T-helper 2 cell treated with Interferon-gamma antibody and Interleukin-4, amounts not matched to agents 5 μg/mL and 100 μg/mL, for 36 hours (primary cell): ENCODE measurements at places on chromosomes 7 and 10.

DNA sequence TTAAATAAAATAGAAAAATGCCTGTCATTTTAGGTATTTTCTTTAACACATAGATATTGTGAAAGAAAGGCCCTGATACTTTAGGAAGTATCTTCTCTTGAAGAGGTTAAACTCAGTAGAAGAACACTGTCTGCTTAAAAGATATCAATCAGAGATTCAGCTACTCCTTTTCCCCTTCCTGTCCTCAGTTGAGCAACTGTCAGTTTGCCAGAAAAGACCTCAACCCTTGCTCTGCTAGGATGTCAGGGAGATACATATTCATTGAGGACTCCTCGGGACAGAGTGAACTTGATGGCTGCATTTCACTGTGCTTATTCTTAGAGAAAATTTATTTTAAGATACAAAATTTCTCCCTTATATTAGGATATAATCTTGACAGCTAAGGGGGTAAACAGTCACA is 173.6 kb upstream of the CACNA2D1 start:
- no peak for DNase-seq

DNA sequence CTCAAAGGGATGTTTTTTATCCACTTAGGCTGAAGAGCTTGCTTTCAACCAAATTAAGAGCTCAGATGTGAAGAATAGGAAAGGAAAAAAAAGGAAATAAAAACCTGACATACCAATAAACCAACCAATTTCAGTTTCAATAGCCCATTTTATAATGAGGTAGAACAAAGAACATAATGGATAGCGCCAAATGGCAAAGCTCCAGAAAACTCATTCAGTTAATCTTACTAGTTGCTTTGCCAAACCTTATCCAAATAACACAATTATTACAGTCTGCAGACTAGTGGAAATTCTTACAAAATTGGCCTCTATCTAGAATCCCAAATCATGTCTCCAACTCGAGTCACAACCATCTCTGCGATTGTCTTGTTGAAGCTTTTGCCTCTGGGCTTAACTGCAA is 337.0 kb downstream of the CRPPA start:
- no peak for DNase-seq

DNA sequence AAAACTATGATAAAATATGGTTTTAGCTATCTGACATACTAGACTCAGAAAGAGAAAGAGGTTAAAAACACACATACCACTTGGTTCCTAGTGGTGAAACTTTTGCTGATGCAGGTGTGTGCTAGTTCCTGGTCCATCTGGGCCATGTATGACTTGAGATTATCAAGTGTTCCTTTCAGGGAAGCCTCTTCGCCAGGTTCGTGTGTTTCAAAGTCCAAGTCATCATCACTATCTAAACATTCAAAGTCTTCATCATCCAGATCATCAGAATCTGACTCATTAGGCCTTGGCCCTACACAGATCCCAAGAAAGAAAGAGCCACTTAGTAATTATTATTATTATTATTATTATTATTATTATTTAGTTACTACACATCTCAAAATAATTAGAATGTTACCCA is 26.4 kb downstream of the NUDT13 start:
- no peak for DNase-seq

DNA sequence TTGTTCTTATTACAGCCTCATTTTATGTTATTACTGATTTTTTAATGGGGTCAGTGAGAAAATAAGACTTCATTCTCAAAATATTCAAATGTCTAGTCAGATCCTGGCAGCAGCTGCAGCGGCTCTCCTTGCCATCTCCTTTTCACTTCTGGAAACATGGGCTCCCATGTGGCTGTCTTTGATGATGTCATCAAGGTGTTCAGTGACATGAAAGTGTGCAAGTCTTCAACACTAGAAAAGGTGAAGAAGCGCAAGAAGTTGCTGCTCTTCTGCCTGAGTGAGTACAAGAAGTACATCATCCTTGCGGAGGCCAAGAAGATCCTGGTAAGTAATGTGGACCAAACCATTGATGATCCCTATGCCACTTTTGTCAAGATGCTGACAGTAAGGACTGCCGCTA is 19.6 kb downstream of the KLLN start:
- no peak for DNase-seq

DNA sequence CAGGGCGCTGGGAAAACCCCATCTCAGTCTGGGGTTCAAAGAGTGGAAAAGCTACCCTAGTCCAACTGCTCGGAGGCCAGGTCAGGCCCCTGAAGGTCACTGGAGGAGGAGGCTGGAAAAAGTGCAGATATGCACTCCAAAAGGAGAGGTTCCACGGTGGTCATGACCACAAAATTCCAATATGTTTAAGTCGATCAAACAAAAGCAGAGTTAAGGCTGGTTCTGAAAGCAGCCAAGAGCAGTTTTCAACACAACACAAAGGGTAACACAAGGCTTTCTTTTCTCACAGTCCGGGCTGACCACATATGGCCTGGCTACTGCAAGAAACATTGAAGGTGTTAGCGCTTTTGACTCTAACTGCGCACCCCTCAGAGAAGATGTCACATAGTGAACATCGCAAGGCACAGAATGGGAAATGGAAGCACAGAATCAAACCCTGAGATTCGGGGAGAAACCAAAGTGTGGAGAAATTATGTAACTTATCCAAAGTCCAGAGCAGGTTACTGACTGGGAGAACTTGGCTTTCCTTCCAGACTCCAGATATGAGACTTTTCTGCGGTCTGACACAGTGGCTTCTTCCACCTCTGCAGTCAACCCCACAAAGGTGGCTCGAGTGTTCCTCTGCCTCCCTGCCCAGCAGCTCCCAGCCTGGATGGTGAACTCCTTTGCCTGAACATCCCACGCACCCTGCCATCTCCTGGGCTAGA is 1.3 kb upstream of the GRB10 start:
- DNase-seq = no peak

- DNase-seq = no peak
These were observed 9.1 kb downstream of the COL13A1 start for GRCh38 chr10:69810675-69811397.

- DNase-seq = peak; percentile 29
These were observed 10.9 kb downstream of the CDHR1 start for GRCh38 chr10:84205049-84205852.

DNA sequence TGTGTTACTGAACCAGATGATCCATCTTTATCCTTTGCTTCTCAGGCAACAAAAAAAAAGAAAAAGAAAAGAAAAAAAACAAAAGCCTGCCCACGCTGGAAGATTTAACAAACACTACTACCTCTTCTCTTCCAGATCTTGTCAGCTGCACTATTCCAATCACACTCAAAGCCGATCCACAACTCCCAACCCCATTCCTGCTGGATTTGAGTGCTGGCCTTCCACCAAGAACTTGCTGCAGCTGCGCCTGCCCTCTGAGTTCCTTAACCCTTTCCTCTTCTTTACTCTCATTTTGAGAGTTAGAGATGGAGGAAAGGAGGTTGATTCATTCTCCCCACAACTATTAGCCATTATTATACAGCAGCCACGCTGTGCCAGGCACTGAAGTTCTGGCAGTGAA is 16.0 kb upstream of the ITGA8 start:
- DNase-seq = no peak

DNA sequence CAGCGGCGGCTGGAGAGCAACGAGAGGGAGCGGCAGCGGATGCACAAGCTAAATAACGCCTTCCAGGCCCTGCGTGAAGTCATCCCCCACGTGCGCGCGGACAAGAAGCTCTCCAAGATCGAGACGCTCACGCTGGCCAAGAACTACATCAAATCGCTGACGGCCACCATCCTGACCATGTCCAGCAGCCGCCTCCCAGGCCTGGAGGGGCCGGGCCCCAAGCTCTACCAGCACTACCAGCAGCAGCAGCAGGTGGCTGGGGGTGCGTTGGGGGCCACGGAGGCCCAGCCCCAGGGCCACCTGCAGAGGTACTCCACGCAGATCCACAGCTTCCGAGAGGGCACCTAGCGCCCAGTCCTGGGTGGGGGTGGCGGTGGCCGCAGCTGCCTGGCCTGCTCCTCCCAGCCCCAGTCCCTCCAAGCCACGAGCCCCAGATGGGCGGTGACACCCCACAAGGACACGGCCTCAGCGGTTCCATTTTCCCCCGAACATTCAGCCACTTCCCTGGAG is 1.3 kb downstream of the BHLHA15 start:
- DNase-seq = no peak

- no peak for DNase-seq
These were observed 2.8 kb upstream of the DEPP1 start for GRCh38 chr10:44981172-44982113.

- no peak for DNase-seq
These were observed 317.8 kb downstream of the SH2D4B start for GRCh38 chr10:80855348-80855971.

DNA sequence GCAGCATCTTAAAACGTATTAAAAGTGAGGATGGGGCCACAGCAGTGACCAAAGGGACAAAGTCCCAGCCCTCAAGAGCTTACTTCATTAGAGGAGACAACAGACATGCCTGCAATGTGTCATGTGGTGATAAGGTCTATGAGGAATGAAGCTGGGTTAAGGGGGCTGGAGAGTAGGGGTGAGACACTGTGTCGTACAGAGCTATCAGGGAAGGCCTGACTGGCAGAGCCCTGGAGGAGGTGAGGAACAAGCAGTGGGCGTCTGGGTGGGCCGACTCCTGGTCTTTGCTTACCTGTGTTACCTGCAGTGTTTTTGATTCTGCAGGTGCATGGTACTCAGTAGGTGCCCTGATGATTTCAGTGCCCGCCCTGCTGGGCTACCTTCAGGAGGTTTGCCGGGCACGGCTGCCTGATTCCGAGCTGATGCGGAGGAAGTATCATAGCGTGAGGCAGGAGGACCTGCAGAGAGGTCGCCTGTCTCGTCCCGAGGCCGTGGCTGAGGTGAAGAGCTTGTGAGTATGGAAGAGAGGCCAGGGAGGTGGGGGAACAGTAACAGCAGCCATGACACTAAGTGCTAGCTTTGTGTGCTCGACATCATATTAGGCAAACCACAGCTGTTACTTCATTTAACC is 7.6 kb downstream of the ZFYVE27 start:
- DNase-seq = no peak

DNA sequence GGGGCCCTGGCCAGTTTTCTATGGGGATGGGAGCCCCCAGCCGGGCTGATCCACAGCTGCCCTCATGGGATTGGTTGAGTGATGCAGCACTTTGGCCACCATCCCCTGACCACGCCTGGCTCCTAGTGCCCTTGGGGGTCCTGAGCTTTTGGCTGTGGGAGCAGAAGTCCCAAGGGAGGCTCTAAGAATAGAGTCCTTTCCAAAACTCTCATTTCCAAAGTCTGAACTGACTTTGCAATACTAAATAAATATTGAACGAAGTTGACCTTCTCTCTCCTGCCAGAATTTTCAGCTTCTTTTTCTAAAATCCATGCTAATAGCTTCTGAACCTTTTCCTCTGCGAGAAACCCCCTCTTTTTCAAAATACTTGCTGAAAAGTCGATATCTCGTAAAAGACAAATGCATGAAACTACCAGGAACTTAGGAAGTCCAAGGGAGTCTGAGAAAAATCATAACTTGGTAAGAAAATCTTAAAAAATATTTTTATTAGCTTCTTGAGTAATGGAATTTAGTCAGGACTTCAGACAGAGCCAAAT is 62.7 kb upstream of the IGFBP3 start:
- no peak for DNase-seq

DNA sequence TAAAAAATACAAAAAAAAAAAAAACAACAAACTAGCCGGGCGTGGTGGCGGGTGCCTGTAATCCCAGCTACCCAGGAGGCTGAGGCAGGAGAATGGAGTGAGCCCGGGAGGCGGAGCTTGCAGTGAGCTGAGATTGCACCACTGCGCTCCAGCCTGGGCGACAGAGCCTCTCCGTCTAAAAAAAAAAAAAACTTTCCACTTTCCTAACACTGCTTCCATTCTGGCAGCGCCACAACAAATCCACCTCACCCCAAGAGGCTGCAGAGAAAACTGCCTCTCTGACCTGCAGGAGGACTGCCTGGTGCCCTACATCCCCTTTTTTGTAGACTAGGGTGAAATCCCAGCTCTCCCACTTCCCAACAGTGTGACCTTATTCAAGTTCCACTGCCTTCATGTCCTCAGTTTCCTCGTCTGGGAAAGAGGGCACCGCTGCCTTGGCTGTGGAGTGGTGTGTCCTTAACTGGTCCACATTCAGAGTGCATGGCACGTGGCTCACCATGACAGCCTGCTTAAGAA is 2.6 kb upstream of the MBL2 start:
- no peak for DNase-seq

GRCh38 chr10:3272300-3272699 is 99.7 kb upstream of the PITRM1 start:
- DNase-seq = no peak

DNA sequence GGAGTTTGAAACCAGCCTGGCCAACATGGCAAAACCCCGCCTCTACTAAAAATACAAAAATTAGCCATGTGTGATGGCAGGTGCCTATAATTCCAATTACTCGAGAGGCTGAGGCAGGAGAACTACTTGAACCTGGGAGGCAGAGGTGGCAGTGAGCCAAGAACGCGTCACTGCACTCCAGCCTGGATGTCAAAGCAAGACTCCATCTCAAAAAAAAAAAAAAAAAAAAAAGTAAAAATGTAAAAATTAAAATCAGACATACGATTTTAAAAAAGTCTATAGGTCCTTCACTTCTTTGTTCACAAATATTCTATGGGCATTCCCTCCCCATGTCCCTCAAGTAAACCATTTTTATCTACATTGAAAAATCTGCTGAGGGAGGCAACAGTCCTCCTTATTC is 34.9 kb upstream of the TLL2 start:
- DNase-seq = no peak

DNA sequence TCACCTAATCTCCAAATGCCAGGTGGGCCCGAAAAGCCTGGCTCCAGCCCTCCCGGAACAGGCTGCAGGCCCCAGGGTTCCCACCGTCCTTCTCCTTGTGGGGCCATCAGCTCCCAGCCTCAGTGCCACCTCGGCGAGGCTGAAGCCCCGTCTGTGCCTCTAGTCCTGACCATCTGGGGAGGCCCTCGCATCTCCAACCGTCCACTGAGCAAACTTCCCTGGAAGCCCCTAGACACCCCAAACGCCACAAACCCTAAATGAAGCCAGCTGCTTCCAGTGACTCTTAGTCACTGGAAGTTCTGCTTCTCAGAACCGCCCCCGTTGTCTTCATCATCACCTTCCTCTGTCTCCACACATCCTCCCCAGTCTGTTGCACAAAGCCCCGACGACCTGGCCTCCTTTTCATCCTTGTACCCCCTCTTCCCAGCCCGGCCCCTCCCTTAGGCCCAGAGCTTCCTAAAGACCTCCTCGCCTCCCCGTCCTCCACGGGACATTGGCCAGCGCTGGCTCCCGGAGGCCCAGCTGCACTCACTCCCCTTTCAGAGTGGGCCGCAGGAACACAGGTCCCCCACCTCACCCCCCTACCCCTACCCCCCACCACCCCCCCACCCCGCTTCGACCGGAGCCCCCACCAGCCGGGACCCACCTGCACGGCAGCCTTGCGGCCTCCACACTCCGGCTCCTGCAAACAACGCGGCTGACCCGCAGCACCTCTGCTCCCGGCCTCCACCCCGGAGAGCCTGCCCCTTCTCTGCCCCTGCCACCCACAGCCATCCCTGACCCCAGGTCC is 1.1 kb upstream of the DIP2C start:
- DNase-seq = no peak

DNA sequence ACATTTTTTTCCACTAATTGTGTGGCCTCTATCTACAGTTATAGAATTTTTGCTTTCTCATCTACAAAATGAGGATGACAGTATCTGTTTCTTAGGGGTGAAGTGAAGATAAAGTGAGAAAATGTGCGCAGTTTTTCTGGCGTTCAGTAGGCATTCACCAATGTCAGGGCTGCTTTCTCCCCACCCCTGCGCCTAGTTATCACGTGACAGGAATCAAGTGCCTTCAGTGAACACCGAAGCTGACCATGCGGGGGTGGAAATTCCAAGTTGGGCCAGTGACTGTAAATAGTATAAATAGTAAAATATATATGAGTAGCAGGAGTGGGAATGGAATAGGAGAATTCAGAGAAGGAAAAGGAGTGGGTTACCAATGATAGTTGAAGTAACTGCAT is 77.4 kb downstream of the TAF3 start:
- no peak for DNase-seq
